Stimulated activated naive CD8-positive, alpha-beta T cell treated with anti-CD3 and anti-CD28 coated beads, Interleukin-15, amount 100 ng/mL, for 72 hours (primary cell): ENCODE measurements at places on chromosomes 7 and 10.

DNA sequence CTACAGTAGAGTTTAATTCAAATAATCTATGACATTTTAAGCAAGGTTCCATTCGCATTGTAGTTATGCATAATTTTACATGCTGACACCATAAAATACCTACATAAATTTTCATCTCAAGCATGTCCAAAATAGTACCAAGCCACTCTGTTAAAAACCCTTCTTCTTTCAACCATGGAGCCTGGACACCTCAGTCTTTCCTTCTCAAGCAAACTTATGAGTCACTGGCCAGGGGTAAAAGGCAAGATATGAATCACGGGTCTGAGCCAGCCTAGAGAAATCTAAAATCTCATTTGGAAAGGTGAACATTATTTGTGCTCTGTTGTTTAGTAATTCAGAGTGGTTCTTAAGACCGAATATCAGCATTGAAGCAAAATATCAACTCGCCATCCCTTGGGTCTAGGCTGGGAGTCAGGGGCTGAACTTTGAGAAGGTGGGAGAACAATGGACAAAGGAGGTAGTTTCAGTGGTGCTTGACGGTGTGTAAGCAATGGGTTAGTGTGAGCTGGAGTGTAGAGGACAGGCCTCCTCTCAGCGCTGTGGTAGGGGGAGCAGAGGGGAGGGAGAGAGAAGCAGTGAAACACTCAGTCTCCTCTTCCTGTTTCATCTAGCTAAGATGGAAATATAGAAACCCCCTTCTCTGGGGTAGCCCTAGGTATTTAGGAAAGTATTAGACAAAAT, 19.1 kb upstream of the GPAM start:
- no peak for DNase-seq

DNA sequence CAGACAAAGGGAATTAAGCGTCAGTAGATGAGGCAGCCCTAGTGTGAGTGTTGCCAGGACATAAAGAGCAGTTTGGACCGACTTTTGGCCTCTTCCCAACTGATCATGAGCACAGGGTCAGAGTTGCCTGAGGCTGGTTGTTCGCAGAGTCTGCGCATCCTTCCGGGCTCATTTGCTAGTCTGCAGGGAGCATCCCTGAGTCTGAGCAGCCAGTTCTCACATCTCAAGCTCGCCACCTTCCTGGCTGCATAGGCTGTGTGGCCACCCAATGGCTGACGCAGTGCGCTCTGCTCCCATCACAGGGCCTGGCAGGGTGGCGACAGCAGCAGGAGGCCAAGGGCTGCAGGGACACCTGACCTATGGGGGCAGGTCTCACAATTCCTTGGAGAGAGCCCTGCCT, 5.0 kb downstream of the GAD2 start:
- DNase-seq, result no peak

- no peak for DNase-seq
These were observed 36.9 kb upstream of the EGFR start for GRCh38 chr7:54981913-54982312.

- no peak for DNase-seq
These were observed 39.0 kb downstream of the SEM1 start for GRCh38 chr7:96670338-96671289.

- DNase-seq, result no peak
These were observed 12.2 kb downstream of the PTN start for GRCh38 chr7:137331378-137331777.

- DNase-seq, result no peak
These were observed 75.7 kb downstream of the IMMP2L start for GRCh38 chr7:111486472-111487142.

- no peak for DNase-seq
These were observed 20.2 kb upstream of the TMEM72 start for GRCh38 chr10:44890696-44891563.

GRCh38 chr7:105178928-105179541, 165.0 kb downstream of the KMT2E start:
- no peak for DNase-seq

DNA sequence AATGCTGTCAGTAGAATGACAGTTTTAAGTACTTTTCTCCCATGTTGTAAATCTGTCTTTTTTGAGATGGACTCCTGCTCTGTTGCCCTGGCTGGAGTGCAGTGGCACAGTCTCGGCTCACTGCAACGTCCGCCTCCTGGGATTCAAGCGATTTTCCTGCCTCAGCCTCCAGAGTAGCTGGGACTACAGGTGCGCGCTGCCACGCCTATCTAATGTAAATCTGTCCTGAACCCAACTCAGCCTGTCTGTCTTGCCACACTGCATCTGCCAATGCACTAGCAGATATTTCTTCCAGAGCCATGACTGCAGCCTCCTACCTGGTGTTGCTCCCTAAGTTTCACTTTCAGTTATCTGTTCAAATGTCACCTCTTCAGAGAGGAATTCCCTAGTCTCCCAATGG, 264.1 kb downstream of the PHF14 start:
- DNase-seq, result no peak

- DNase-seq, result no peak
These were observed 54.7 kb upstream of the CCAR1 start for GRCh38 chr10:68666280-68666760.

DNA sequence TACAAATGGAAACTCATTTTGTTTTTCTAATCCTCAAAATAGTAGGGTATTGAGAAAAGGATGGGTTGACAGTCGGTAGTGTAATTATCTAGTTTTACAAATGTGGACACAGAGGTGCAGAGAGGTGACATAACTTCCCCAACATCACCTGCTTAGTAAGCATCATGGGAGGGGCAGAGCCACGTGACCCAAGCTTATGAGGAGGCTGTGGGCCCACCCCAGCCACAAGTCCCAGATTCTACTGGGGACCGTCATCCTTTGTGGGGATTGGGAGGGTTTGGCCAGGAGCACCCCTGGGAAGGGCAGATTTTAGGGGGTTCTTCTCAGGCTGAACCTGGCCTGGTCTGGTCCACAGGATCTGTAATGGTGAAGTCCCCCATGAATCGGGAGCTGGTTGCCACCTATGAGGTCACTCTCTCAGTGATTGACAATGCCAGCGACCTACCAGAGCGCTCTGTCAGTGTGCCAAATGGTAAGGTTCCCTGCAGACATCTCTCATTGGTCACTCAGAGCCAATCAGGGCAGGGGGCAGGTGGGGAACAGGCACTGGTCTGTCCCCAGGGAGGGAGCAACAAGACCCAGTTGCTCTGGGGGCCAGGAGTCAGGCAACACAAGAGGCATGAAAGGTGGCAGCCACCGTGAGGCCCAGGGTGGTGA, 23.6 kb upstream of the VSIR start:
- DNase-seq, result peak; percentile 13

- DNase-seq, result peak; percentile 38
These were observed 1.5 kb downstream of the IPMK start for GRCh38 chr10:58266003-58266825.

GRCh38 chr10:99782447-99783286, at the start of gene ABCC2:
TSS of gene ABCC2 (plus strand) at chr10:99782640. CDS start at chr10:99782845, 205 bp downstream.
- DNase-seq, result no peak

DNA sequence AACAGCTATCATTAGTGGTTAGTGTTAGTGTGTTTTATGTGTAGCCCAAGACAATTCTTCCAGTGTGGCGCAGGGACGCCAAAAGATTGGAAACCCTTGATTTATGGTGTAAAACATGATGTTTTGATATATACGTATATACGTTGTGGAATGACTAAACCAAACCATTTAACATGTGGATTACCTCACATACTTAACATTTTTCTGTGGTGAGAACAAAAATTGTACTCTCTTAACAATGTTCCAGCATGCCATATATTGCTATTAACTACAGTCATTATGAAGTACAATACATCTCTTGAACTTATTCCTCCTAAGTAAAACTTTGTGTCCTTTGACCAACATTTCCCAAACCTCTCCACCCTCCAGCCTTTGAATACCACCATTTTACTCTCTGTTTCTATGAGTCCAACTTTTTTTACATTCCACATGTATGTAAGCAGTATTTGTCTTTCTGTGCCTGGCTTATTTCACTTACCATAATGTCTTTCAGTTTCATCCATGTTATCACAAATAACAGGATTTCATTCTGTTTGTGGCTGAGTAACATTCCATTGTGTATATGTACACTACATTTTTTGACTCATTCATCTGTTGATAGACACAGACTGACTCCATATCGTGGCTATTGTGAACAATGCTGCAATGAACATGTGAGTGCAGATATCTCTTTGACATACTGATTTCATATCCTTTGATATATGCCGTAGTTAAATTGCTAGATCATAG, 42.2 kb upstream of the MAGI2 start:
- no peak for DNase-seq

GRCh38 chr10:87541114-87541513, 36.4 kb downstream of the MINPP1 start:
- DNase-seq, result no peak

DNA sequence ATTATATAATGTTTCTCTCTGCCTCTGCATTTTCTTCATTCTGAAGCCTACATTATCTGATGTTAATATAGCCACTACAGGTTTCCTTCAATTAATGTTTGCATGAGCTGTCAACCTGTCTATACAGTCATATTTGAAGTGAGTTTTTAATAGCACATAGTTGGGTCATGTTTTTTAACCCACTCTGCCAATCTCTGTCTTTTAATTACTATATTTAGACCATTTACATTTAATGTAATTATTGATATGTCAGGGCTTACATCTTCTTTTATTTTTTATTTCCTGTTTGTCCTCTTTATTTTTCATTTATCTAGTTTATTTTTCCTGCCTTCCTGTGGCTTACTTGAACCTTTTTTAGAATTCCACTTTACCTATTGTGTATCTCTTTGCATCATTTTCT, 124.3 kb upstream of the PDE1C start:
- no peak for DNase-seq

- peak; percentile 67 for DNase-seq
These were observed 189.8 kb downstream of the HECW1 start for GRCh38 chr7:43302211-43302711.

DNA sequence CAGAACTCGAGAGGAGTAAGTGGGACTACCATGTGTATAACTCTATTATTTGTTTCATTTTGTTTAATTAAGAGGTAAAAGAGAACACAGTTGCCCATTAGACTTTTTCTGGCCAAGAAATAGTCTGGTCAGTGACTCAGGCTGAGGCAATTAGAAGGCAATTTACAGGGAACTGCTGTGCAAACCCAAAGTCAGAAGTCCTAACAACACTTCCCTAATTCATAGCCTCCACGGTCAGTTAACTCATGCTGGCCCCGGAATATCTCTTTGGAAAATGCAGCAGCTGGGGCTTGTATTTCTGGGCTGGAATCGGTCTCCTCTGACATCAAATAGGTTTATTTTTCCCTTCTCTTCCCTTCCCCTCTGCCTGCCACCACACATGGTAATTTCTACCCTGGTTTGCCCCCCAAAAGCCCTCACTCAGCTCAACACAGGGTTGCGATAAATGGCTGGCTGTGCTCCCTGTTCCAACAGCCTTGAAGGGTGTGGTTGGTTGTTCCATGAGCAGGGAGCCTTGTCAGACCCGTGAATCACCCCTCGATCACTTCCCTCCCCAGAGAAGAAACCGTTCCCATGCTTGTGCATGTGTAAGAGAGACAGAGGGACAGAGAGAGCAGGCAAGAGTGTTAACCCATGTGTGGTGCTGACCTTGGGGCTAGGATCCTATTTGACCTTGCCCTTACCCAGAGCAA, 5.3 kb downstream of the SH3PXD2A start:
- no peak for DNase-seq

GRCh38 chr7:119708891-119709290, 564.1 kb upstream of the KCND2 start:
- DNase-seq, result no peak

DNA sequence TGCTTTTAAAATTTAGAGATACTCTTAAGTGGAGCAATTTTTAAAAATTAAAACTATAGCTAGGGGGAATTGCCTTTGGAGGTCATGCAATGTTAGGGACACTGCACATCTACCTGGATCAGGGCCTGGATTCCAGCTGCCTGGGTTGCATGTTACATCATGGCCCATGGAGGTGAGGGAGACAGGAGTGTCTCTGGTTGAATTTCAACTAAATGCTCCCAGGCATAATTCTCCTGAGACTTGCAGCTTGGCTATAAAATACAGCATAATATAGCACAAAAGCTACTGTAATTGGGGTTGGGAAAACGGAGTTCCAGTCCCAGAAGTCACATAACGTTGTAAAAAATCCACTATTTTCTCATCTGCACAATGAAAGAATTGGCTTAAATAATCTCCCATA, 782.5 kb downstream of the LRMDA start:
- no peak for DNase-seq

DNA sequence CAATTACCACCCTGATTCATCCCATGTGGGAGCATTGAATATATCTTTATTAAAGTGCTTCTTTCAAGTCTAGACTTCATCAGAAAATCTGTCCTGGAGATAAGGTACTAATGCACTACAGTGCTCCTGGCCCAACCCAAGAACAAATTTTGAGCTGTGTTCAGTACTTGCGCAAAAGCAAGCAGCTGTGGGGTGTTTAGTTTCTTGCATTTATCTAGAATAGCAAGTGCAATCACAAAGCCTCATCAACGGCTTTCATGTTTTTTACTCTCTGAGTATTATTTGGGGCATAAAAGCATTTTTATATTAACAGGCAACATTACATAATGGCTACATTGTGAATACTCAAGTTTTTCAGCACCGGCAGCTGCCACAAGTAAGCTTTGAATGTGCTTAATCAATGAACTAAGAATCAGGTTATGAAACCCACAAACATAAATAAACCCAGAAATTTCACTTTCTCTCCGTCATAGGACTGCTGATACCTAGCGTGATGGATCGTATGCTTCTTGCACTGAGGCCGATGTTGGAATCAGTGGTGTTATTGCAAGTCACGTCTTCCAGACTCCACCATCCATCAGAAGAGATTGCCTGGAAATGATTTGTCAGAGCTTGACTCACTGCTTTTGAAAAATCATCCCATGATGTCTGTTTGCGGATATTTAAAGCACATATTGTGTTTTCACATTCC, 113.1 kb downstream of the CTTNBP2 start:
- DNase-seq, result no peak

GRCh38 chr10:110069502-110069982, 61.8 kb downstream of the ADD3 start:
- no peak for DNase-seq

DNA sequence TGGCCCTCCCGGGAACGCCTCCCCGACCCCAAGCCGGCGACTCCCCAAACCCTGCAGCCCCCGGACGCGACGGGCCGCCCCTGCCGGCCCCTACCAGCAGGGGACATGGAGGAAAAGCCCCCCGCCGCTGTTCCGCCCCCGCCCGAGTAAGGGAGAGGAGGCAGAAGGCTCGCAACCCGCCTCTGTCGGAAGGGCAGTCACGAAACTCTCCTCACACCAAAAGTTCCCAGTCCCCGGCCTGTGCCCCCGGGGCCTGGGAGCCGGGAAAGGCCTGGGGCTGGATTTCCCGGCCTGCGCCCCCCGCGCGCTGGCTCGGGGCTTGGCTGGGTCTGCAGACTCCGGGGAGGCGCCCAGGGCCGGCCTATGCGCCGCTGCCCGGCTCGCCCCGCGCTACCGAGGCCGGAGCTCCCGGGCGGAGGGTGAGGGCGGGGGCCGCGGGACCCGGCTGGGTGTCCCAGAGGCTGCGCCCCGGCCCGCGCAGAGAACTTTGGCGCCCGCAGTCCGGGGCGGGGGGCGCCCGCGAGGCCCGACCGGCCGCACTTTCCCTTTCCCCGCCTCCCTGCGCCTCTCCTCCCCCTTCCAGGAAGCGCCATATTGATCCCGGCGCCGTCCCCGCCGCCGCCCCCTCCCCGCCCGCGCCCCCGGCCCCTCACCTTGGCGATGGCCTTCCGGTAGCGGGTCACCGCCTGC, 728 bp downstream of the PARD3 start:
- no peak for DNase-seq
